ENCODE measurements at places on chromosomes 11 and 22.

GRCh38 chr11:109015283-109015682 lies 350.4 kb downstream of the DDX10 start:
- no peak for DNase-seq

DNA sequence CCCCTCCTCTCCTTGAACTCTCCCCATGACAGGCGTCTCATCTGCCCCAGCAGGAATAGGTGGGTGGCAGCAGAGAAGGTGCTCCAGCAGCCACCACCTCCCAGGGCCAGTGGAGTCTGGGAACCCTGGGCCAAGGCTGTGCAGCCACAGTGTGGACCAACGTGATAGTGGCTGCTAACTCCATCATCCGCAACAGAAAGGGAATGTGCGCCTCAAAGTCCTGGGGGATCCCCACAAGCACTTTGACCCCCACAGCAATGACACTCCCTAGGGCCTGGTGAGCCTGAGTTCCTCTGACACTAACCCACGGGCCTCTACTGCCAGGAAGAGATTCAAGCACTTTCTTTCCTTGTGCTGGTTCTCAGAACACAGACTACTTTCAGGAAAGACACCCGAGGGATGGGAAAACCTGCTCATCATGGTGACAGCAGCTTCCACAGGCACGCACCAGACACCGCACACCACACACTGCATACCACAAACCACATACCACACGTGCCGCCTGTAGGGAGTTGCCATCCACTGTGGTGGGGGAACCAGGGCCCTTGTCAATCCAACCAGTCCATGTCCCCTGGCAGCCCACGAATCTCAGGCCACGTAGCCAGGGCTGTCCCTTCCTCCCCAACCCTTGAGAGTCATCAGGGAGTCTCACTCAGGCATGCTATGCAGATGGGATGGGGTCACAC lies 3.4 kb upstream of the SLC25A1 start:
- DNase-seq, result peak; percentile 3

GRCh38 chr22:32695451-32695891 lies 106.0 kb upstream of the TIMP3 start:
- no peak for DNase-seq

- no peak for DNase-seq
These were observed 208.5 kb upstream of the GRIA4 start for GRCh38 chr11:105401269-105401809.

GRCh38 chr11:31640611-31641010 lies 131.0 kb downstream of the ELP4 start:
- DNase-seq, result no peak

DNA sequence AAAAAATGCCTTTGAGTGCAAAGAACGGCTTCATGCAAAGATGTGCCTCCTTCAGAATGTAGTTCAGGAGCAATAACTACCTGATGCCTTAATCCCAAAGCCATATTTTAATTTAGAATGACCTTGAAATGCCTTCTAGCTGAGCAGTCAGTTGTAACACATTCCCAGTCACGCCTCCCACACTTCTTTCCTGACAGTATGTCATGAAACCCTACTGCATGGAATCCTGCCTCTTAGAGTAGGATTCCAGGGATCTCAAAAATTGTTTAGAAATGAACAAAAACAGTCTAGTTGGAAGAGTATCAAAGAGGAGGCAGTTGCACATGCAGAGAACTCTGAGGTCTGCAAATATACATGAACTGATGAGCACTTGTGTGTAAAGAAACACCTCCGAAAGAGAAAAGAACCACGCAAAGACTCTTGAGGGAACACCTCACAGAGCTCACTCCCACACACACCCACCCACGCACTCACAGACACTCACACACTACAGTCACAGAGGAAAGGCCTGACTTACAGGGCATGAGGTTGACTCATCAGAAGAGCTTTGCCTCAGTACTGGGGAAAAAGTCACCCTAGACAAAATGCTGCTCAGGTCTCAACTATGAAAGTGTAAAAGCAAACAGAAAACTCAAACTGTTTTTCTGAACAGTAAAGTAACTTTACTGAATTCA lies 77.4 kb downstream of the GGTLC2 start:
- DNase-seq, result no peak

GRCh38 chr22:17047656-17048055 lies 37.1 kb upstream of the IL17RA start:
- peak; percentile 81 for DNase-seq

Measured in GF-D8 (cell line).